ENCODE measurements at places on chromosomes 1 and 21. TPM values are rescaled to one million over a fixed set of nuclear protein-coding genes. Genes with fewer than 3 reads are reported as not detected.

WDR26 gene
- polyA plus RNA-seq, result 35.6 TPM

LEFTY1 gene
- polyA plus RNA-seq, result 0.24 TPM

DNA sequence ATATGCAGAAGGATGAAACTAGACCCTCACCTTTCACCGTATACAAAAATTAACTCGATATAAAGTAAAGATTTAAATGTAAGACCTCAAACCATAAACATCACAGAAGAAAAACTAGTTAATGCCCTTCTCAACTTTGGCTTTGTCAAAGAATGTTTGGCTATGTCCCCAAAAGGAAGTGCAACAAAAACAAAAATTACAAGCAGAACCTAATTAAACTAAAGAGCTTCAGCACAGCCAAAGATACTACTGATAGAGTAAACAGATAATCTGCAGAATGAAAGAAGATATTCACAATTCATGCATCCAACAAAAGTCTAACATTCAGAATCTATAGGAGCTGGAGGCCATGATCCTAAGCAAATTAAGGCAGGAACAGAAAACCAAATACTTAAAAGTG, 824.6 kb upstream of the NEGR1 start:
- DNase-seq, result no peak

DNA sequence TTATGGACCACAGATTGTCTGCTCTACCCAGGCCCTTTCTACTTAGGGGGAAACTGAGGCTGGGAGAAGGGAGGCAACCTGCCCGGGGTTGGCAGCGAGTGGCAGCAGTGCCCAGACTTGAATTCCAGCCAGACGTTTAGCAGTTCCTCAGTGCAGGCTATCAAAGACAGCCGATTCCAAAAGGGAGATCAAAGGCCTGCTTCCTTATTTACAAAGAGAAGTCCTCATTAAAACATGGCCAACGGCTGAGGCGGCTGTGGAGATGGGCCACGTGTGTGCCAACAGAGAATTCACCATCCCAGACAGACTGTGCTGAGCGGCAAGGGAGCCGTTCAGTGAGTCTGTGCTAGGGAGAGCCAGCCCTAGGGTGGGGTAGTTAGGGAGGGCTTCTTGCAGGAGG, 27.7 kb downstream of the C1QB start:
- no peak for DNase-seq

DNA sequence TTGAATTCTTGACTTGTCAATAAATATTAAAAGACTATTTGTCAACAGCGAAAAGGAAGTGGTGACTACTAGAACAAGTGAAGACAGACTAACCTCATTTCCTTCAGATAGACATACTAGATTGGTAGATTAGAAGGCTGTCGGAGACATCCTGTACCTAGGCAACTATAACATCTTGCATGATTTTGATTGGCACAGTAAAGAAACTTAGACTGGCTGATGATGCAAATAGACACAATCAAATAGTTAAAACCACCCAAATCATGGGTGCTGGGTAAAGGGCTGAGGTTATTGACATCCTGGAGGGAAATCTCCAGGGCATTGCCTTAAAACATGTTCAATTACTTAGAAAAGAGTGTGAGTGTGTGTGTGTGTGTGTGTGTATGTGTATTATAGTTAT, 85.9 kb upstream of the EDEM3 start:
- DNase-seq, result no peak

DNA sequence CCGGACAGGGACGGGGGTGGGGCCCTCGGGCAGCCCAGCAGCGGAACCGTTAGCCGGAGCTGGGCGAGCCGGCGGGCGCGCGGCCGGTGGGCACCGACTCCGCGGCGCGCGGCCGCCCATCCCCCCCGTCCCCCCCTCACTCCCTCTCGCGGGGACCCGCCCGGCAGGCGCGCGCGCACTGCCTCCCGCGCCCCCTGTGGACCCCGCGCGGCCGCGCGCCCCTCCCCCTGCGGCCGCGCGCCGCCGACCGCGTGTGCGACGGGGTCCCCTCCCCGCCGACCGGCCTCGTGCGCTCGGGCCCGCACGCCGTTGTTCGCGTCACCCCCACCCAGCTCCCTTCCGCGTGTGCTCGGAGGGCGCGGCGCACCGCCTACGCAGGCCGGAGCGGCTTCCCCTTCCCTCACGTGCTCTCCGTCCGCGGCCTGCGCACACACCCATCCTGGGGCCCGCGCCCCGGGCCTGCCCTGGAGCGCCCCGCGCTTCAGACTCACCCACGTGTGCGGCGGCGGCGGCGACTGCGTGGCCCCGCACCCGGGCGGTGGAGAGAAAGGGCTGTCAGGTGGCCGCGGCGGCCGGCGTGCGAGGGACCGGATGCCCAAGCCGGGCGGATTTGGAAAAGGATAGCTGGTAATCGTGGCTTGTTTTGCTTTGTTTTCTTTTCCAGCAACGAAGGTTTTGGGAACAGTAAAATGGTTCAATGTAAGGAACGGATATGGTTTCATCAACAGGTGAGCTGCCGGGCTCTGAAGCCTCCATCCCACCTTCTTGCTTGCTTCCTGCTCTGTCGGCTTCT, 717 bp downstream of the YBX1 start:
- peak; percentile 61 for DNase-seq

DNA sequence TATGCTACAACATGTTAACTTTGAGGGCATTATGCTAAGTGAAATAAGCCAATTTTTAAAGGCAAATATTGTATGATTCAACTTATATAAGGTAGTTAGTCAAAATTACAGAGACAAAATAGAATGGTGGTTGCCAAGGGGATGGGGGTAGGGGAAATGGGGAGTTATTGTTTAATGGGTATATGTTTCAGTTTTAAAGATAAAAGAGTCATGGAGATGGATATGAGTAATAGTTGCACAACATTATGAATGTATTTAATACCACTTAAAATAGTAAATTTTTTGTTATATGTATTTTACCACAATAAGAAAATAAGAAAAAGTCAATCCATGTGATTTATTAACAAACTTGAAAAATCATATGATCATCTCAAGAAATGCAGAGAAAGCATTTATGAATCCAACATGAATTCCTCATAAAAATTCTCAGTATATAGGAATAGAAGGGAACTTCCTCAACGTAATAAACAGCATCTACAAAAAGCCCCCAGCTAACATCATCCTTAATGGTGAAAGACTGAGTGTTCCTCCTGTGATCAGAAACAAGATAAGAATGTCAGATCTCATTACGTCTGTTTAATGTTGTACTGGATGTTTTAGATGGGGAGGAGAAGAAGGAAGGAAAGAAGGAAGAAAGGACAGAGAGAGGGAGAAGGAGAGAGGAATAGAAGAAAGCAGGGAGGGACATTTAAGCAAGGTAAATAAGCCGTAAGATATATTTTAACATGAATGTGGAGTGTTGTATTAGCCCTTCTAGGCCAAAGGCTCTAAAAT, 6.7 kb upstream of the TSEN15 start:
- no peak for DNase-seq

DNA sequence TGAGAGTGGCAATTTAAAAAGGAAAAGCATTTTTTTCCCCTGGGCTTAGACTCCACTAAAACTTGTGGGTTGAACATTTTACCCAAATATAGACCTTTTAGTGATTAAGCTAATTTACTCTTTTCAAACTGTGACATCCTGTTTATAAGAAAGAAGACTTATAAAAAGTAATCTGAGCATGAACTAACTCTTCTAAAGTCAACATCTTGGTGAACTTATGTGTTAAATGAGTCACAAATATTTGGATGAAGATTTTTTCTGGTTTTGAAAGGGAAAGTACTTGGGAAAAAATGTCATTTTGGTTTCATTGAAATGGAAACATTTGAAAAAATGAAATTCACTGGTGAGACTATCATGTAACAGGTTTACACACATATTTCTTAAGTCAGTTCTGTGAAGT, 109.8 kb downstream of the KCNK2 start:
- no peak for DNase-seq

DNA sequence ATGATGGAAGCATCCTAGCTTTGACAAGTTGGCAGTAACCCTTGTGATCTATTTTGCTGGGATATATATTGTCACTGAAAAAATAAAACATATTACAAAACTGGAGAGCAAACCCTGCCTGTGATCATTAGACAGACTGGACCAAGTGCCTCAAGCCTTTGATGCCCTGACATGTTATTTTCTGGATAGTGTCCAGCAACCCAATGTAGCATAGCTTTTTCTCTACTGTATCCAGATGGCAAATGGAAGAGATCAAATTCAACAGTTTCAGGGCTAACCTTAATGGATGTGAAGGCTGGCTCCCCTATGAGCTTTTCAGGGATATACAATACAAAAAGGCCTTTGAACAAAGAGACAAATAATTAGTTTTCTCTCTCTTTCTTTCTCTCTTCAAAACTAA, 25.1 kb downstream of the WARS2 start:
- no peak for DNase-seq

DNA sequence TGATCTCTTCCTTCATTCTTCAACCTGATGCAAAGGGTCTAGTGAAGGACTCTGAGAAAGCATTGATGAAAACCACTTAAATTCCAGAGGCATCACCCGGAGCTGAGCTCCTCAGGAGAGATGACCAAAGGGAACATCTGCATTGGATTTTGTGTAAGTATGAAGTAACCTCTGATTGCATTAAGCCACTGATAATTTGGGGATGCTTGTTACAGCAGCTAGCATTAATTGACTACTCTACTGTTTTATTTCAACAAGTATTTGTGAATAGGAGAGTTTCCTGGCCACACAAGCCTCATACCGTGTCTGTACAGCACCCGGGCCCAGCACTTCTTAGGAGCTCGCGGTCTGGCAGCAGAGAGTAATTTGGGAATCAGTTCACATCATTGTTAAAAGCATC, 250.7 kb upstream of the POU3F1 start:
- DNase-seq, result no peak

- no peak for DNase-seq
Measured at GRCh38 chr1:181081395-181081794, 7.1 kb upstream of the IER5 start.

DNA sequence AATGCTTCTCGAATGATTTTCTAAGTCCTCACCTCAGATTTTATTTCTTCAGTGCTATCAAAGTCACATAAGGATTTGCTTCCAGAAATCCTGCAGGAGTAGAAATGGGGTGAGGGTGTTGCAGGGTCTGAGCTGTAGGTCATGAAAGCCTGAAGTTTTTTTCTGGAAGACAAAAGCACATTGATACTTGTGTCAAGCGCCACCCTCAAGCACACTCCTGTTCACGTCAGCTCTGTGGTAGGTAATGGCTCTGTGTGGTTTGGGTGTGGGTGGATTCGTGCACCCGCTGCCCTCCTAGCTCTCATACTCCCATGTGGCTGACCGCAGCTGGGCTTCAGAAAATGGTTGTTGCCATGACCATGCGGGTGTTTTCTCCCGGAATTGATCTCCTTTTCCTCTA, 39.9 kb downstream of the AKNAD1 start:
- DNase-seq, result peak; percentile 65

- DNase-seq, result peak; percentile 43
Measured at GRCh38 chr1:222310836-222311235, 237.1 kb downstream of the HHIPL2 start.

Measured in muscle of arm (tissue), 14 donors.